ENCODE measurements at places on chromosomes 13 and 19.
A peak's percentile ranks its signal among the peaks of the same experiment; 100 is the strongest.

GRCh38 chr13:85543144-85543543 is 256.1 kb downstream of the SLITRK6 start:
- no peak for DNase-seq

DNA sequence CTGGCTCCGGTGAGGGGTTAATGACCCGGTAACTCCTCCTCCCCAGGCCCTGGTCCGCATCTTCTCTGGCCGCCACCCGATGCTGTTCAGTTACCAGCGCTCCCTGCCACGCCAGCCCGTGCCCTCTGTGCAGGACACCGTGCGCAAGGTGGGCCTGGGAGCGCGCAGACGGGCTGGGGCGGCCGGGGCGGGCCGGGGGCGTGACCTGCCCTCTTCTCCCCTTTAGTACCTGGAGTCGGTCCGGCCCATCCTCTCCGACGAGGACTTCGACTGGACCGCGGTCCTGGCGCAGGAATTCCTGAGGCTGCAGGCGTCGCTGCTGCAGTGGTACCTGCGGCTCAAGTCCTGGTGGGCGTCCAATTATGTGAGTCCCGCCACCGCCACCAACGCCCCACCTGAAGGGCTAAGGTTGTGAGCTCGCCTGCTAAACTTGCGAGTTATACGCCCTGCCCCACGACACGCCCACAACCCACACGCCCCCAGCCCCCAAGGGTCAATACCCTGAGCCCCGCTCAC is 10.4 kb downstream of the CPT1C start:
- no peak for DNase-seq

DNA sequence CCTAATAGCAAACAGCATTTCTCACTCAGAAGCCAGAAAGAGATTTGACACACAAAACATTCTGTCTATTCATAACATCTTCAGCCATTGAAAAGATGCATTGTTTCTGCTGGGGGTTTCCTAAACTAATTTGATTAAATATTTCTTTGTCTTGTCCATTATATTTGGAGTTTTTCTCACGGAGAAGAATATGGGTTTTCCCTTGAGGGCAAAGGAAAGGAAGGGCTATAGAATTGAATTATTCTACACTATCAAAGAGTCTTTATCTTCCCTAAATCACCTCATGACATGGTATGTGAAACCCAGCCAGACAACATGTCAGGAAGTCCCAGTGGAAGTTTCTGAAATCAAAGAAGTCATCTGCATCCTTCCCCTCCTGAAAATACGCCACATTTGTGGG is 186.4 kb downstream of the SHISA2 start:
- no peak for DNase-seq

- DNase-seq, result no peak
Measured at GRCh38 chr13:63279136-63279535, 1863.5 kb upstream of the PCDH20 start.

DNA sequence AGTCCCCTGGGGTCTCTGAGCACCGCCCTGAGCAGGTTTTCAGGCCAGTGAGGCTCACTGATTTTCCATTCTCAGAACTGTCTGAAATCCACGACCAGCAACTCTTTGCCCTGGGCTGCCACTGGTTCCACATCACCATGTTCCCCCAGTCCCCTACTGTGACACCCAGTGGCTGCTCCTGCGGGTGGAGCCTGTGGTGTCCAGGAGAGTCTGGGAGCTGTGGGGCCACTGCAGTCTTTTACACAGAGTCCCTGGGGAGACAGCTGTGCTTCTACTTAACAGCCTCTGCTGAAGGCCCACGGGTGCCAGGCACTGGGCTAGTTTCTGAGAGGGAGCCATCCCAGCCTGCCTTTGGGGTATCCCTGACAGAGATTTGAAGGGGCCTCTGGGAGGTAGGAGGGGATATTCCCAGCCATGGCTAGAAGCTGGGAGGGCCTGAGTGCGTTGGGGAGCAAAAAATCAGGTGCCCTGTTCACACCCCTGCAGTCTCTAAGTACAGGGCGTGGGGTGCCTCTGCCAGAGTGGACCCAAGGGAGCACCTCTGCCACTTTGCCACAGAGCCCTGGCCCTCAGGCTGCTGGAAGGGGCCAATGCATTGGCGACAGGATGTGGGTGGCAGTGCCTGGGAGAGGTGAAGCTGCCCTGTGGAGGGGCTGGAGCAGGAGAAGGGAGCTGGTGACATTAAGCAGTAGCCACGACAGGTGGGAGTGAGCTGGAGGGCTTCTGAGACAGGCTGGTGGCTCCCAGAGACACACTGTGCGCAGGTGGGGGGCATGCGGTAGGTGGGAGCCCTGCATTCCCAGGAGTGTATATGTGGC is 200.2 kb upstream of the ZNF536 start:
- no peak for DNase-seq

GRCh38 chr19:18340190-18340989 is at the start of gene PGPEP1:
Gene PGPEP1, plus strand, starts transcription at chr19:18340598. Its CDS starts 84 bp downstream, at chr19:18340682.
- DNase-seq, result peak; percentile 74

- no peak for DNase-seq
Measured at GRCh38 chr13:44007451-44007850, 127.7 kb downstream of the LACC1 start.

GRCh38 chr13:109096101-109096500 is 466.7 kb downstream of the MYO16 start:
- no peak for DNase-seq

GRCh38 chr19:1070931-1071791 is 4.2 kb downstream of the ARHGAP45 start:
- no peak for DNase-seq

DNA sequence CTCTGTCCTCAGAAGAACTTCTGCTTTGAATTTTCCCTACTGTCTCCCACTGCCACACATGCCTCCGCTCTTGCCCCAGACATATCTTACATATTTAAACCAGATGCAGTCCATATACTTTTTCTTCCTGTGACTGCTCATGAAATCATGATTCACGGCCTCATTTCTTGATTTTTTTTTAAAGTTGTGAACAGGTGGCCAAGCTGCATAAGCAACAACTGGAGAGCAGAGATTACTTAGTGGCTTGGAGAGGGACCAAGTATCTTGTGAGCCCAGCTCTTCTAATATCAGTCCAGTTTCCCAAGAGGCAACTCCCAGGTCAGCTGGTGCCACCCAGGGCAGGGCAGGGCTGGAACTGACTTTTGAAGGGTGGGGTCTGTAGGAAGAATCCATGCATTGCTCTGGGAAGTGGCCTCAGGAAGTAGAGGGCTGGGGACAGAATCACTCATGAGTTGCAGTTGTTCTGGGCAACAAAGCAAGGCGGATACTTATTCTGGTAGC is 152.4 kb downstream of the LMO7 start:
- no peak for DNase-seq

- DNase-seq, result no peak
Measured at GRCh38 chr19:47573071-47574026, at the start of gene ZNF541. Gene ZNF541, minus strand, starts transcription at chr19:47573148. Its CDS starts 17,292 bp downstream, at chr19:47555856.

- no peak for DNase-seq
Measured at GRCh38 chr19:47310819-47311218, 1.2 kb downstream of the C5AR1 start.

GRCh38 chr19:5038631-5039271 is 69.8 kb downstream of the KDM4B start:
- DNase-seq, result no peak

DNA sequence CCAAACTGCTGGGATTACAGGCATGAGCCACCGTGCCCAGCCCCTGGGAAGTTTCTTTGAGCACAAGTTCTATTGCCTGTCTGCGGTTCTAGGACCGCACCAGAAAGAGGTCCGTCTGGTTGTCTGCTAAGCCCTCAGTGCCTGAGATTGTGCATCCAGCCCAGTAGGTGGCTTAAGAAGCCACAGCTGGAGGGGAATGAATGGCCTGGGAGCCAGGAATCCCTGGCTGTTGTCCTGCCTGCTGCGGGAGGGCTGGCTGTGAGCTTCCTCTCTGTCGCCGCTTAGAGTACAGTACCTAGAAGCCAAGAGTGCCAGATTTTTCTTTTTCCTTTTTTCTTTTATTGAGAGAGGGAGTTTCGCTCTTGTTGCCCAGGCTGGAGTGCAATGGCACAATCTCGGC is 4.2 kb upstream of the TYK2 start:
- no peak for DNase-seq

GRCh38 chr13:22263185-22263584 is 592.3 kb downstream of the FGF9 start:
- no peak for DNase-seq

DNA sequence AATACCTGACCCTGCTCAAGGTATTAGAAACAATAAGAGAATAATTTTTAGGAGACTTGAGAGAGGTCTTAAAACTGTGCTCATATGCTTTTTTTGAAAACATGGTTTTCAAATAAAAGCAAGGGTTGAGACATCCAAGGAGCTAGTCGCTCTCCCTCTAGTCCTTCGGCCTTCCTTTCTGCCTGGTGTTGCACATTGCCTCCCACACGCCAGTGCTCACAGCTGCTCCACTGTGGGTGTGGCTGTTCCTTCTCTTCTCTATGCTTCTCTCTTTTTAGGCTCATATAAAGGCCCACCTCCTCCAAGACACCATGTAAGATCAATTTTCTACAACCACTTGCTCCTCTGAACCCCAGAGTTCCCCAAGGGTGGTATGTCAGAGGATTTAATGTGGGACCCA is 352.6 kb downstream of the ENOX1 start:
- DNase-seq, result no peak

DNA sequence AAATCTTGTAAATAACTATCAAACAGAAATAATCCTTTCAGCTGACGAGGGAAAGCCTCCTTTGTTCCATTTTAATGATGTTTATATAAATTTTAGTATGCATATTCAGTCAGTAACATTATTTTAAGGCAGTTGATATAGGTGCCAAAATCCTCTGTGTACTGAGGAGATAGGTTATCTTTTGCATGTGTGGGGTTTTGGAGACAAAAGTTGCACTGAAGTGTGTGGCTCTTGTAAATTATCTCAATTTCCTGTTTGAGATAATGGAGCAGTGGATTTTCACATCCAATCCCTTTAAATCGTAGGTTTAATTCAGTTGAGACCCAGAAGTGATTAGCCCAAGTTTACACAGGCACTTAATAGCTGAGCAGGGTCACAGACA is 106.6 kb downstream of the RGCC start:
- no peak for DNase-seq

- DNase-seq, result no peak
Measured at GRCh38 chr19:21765151-21765550, 2.2 kb downstream of the ZNF100 start.

- no peak for DNase-seq
Measured at GRCh38 chr19:18626906-18627305, 9.9 kb upstream of the KLHL26 start.

- DNase-seq, result no peak
Measured at GRCh38 chr13:105048677-105049076, 1486.8 kb downstream of the EFNB2 start.

DNA sequence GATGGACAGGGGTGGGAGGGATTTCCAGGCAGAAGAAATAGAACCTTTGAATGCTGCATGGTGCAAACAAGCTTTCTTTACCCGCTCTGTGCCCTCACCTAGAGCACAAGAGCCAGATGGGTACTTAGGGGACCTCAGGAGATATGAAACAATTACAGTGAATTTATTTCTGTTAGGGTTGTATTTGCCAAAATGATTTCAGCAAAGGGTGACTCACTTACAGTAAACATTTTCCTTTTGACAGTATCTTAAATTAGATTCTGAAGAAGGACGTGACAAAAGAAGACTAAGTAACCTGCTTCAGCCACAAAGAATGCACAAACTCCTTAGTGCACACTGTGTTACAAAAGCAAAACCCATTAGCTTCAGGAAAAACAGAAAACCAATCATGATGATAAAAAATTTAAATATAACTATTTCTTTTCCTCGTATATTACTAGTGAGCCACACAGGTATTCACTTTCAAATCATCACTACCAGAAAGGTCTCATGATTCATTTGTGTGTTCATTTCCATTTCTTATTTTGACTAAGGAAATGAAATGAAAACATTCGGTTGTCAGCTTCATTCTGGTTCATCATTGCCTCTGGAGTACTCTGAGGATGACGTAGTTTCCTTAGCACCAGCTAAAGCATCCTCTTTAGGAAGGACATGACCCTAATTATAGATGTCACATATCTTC is 158.8 kb downstream of the NHLRC3 start:
- DNase-seq, result no peak

DNA sequence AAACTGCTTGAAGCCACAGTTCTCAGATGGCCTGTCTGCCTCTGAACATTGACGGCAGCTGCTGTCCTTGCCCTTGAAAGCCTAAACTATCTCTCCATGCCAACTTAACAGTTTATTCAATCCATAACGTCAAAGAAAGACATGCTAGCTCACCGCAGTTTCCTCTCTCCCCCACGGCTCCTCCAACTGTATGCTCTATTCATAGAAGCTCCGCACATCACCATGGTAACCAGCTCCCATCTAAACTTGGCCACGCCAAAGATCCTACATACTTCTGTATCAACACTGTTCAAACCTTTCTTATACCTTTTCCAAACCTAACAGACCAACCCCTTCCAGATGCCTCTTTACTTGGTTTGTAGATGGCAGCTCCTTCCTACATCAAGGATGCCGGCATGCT is 48.6 kb downstream of the ZNF91 start:
- DNase-seq, result no peak

DNA sequence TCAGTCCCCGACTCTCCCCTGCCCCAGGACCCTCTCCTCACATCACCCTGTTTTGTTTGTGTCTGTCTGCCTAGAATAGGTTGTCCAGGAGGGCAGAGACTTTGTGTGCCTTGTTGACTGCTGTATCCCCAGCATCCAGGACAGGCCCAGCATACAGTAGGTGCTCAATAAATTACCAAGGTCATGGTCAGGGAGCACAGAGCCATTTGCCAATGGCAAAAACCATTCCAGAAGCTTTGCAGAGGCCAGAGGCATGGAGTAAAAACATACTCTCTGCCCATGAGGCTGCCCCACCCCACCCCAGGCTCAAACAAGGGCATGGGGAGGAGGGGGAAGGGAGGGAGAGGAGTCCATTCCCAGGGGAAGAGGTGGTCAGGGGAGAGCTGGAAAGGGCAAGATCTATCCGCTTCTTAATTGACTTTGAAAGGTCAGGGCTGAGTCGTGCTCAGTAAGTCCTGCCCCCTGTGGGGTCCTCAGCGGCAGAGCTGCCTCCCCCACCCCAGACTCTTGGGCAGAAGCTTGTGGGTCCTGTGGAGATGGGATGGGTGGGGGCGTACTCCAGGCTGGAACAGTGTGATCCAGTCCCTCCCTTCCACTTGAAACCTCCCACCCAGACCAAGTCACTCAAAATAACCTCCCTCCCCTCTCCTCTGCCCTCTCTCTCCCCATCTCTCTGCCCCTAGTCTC is 4.4 kb downstream of the GPR4 start:
- DNase-seq, result no peak

- no peak for DNase-seq
Measured at GRCh38 chr19:33366127-33366526, 7.4 kb upstream of the CEBPG start.

Measured in GM19239 (cell line).